ENCODE measurements at places on chromosomes 7 and 10. TPM values are rescaled to one million over a fixed set of nuclear protein-coding genes. Genes with fewer than 3 reads are reported as not detected.

GRCh38 chr10:128440513-128441160, 314.4 kb upstream of the MKI67 start:
- DNase-seq, result no peak

GRCh38 chr7:139844779-139845442, 15.8 kb downstream of the TBXAS1 start:
- DNase-seq, result no peak

DNA sequence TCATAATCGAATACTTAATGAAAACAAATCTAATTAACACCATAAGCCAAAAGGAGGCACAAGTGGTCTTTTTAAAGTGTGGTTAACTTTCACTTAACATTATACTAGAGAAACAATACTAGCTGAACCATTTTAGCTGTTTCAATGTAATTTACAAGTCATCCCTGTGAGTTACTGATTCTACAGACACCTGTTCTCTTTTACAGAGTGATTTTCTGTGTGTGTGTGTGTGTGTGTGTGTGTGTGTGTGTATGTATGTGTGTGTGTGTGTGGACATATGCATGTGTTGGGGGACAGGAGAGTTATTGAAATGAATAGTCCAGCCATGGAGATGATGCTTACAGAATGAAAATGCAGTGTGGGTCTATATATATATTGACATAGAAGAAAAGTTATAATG, 200.2 kb downstream of the DNAJC1 start:
- no peak for DNase-seq

DNA sequence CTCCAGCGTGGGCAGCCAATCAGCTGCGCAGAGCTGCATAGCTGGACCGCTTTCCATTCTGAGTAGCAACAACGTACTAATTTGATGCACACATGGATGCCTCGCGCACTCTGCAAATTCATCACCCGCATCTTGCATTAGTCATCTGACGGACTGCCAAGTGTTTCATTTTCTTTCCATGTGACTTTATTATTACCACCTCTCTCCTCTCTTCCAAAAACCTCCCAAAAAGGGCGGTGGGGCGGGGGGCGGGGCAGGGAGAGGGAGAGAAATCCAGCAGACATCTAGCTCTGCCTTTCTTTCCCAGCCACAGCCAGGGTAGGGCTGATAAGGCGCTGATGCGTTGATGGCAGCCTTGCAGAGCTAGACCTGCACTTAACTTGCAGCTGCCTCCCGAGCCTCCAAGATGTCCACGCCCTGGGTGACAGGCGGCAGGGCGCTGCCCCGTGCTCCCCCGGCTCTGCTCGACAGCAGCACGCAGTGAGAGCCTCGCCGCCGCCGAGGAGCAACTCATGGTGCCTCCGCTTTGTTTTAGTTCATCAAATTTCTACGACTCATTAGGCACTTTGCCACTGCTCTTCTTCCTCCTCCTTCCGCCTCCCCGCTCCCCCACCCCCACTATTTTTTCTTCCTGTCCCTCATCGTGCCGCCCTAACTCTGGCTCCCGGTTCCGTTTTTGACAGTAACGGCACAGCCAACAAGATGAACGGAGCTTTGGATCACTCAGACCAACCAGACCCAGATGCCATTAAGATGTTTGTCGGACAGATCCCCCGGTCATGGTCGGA, 147.3 kb downstream of the CELF2 start:
- DNase-seq, result peak; percentile 73

DNA sequence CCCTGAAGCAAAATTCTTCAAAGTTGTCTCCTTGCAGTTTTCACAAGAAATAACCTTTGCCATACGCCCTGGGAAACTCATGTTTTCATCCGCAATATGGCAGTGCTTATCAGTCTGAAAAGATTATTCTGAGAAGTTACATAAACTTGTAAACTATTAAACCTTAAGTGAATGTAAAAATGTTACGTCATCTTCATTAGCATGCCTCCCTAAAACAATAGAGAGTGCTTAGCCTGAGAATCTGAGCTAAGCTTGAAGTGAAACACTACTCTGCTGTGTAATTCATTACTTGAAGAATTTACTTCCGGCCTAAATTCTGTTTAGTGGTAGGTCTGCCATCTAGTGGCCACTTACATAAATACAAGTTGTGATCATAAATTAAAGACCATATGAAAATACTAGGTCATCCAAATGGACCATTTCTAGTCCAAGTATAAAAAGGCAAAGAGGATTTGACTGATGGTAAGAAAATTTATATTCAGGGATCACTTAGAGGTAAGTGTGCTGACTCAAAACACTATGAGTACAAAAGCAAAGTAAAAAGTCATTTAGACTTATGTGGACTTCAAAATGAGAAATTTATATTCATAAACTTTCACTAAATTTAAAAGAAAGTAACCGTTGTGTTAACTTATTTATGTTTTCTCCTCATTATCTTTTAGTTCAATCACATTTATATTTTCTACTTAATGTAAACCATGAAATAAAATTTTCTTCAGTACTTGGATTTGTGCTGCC, 745.1 kb upstream of the LRRTM3 start:
- DNase-seq, result no peak

- no peak for DNase-seq
Observed at GRCh38 chr10:94762393-94762792, at the start of gene CYP2C19. Gene CYP2C19, plus strand, starts transcription at chr10:94762681. Its CDS starts 25 bp downstream, at chr10:94762706.

- no peak for DNase-seq
Observed at GRCh38 chr10:103800789-103801540, 54.4 kb downstream of the SH3PXD2A start.

DNA sequence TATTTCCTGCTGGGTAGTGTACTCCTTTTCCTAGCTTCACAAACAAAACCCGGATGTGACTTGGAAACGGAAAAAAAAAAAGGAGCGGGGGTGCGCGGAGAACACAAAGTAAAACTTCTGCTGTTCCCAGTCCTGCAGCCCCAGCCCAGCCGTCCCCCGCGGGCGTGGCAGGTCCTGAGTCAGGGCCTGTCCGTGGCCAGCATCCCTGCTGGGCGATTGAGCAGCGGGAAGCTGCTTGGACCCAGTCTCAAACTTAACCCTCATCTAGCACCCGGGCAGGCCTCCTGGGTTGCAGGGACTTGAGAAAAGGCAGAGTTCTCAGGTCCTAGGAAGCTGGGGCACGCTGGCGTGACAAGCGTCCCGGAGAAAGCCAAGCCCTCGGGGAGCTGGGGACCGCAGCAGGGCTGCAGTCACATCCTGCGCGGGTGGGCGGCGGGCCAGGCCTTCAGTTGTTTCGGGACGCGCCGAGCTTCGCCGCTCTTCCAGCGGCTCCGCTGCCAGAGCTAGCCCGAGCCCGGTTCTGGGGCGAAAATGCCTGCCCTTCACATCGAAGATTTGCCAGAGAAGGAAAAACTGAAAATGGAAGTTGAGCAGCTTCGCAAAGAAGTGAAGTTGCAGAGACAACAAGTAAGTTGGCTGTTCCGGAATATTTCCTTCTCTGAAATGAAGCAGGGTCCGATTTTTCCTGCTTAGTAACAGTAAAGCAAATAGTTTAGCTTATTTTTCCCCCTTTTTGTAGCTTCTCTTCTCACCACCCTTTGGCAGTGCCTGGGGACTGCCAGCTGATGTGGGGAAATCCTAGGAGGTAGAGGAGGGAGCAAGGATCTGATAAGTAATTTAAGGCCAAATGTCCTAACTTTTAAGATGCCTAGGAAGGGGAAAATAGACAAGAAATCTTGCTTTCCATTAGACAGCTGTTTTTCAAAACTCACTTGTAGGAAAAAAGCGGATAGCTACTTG, at the start of gene GNG11:
TSS of gene GNG11 (plus strand) at position 129 of the 960 bp plus-strand sequence. CDS start at position 532, 403 bp downstream.
- DNase-seq, result peak; percentile 90

DNA sequence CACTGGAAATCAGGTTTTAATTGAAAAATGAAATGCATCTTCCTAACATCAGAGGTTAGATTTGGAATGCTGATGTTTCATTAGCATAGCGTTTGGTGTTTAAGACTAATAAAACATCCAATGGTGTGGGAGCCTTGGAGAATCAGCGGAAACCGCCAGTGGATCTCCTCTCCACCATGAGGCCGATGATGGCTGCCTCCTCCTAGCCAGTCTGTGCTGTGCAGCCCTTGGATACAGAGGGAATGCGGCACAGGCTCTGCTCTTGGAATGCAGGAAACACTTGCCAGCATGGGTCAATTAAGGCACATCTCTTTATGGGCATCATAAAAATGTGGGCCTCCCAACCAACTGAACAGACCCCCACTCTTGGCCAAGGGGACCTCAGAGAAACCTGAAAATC, 259.9 kb downstream of the GLRX3 start:
- no peak for DNase-seq

DNA sequence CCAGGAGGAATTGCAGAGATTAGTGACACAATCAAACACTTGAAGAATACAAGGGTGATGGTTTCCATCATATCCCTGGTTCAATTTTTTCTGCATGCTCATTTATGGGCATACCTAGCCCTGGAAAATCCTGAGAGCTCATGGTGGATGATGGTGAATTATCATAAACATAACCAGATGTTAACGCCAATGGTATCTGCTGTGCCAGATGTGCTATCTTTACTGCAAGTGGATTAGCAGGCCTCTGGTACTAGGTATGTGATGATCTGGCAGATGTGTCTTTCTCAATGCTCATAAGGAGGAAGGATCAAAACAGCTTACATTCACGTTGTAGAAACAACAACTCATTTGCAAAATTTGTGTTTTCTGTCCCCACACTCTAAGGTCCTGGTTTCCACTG, 150.5 kb downstream of the FZD1 start:
- DNase-seq, result no peak

DNA sequence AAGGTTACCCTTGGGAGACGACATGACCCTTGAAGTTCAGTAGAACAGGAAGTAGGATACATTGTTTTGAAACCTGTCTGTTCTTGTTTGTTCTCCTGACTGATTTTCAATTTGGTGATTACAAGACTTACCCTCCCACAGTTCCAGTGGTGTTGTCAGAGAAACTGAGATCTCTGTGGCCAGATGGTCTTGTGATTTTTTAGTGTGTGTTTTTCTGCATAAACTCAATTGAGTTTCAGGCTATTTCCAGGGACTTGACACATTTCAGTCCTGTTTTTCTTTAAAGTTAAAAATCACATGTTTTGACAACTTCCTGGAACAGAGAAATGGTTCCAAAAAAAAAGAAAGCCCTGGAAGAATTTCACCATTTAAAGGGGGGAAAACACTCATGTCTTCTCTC, 22.3 kb downstream of the PIK3CG start:
- no peak for DNase-seq

DNA sequence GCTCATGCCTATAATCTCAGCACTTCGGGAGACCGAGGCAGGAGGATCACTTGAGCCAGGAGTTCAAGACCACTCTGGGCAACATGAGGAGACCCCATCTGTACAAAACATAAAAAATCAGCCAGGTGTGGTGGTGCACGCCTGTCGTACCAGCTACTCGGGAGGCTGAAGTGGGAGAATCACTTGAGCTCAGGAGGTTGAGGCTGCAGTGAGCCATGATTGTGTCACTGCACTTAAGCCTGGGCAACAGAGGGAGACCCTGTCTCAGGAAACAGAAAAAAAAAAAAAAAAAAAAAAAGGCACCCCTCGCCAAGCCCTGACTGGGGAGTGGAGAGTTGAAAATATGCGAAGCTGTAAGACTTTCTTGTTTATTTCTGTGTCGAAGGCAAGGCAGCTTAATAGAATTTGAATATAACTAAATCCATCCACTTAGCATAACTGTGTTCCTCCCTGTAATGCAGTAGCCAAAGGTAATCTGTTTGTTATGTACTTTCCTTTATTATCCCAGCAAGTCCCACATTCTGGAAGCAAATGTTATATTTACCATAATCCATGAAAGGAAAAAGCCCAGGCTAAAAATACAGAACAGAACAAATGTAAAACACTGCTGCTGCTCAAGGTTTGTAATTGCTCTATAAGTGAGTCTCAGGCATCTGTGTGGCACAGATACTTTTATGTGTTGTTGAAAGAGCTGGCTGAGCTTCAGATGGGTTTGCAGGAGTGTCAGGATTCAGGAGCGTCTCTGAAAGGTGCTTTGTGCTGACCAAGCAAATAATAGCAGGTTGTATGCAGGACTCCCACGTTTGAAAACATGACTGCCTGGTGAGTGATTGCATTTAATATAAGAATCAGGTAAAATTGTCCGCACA, 127.2 kb downstream of the CELF2 start:
- no peak for DNase-seq

GRCh38 chr7:45581271-45581780, 7.2 kb downstream of the ADCY1 start:
- no peak for DNase-seq

- no peak for DNase-seq
Observed at GRCh38 chr10:117661316-117661715, 118.8 kb downstream of the EMX2 start.

MNX1 gene
- total RNA-seq, result 0.32 TPM

VSIR gene
- total RNA-seq, result 87.8 TPM

UCMA gene
- total RNA-seq, result not detected

LIPM gene
- total RNA-seq, result not detected

Measured in MG63 (cell line).